Thymus (tissue), 14 donors: ENCODE measurements at places on chromosomes 2 and 18.

GRCh38 chr2:23320058-23320457 lies 64.9 kb upstream of the KLHL29 start:
- no peaks in the 10 kb centered on the region for H3K4me1 ChIP-seq
- no peaks in the 10 kb centered on the region for H3K36me3 ChIP-seq

DNA sequence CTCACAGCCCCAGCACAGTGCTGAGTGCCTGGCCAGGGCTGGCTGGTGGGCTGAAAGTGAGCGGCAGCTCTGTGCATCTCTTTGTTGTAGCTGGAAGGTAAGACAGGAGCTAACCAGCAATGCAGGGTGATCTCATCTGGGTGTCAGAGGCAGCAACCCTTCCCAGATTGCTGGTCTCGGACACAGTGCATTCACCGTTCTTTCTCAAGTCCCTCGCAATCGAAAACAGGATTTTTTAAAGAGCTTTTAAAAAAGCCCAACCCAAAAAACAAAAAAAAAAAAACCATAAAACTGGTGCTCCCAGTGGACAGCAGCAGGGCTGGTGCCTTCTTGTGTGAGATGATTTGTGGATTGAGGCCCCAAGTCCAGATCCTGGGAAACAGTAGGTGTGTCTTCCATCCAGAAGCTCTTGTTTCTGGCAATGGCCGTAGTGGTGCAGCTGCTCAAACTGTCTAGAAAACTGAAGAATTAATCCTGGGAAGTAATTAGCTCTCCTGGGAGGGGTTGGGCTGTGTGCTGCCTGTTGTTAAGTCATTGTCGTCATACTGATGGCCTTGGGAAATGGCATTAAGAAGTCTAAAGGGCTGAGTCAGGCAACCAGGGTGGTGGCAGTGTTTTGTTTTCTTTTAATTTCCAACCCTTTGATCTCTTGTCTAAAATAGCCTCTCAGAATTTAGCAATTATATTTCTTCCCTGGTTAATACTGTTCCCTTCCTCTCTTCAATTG lies 156.7 kb downstream of the KLHL29 start:
- no peaks in the 10 kb centered on the region for H3K4me1 ChIP-seq
- H3K36me3 ChIP-seq, result no peaks in the 10 kb centered on the region
- no peaks in the 10 kb centered on the region for H3K27me3 ChIP-seq
- DNase-seq, result no peak
- no peak overlapping the region for H3K4me3 ChIP-seq
- H3K27ac ChIP-seq, result no peak overlapping the region

DNA sequence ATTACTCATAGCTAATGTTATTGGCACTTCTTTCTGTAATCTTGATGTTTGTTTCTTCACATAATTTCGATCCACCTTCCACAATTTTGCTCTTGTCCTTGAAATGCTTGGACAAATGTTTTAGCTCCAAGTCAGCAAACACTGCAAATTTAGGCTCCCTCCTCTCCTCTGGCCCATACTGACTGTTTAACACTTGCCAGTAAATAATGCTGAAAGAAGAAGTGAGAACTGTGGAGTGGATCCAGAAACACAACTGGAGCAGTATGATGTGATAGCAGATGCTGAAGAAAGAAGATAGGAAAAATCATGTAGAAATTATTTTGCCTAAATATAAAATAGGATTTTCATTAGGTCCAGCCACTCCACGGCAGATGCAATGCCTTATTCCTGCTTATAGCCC lies 415.0 kb upstream of the GYPC start:
- H3K27ac ChIP-seq, result no peak overlapping the region
- H3K4me3 ChIP-seq, result no peak overlapping the region
- H3K36me3 ChIP-seq, result no peaks in the 10 kb centered on the region

GRCh38 chr2:108575132-108575966 lies 41.1 kb downstream of the LIMS1 start:
- no peaks in the 10 kb centered on the region for H3K36me3 ChIP-seq
- no peaks in the 10 kb centered on the region for H3K27me3 ChIP-seq
- no peak overlapping the region for H3K4me3 ChIP-seq
- peak overlapping the region; percentile 69 for H3K27ac ChIP-seq
- peaks cover 3% of the 10 kb centered on the region for H3K4me1 ChIP-seq

- DNase-seq, result no peak
- no peaks in the 10 kb centered on the region for H3K36me3 ChIP-seq
- H3K4me3 ChIP-seq, result no peak overlapping the region
- H3K27ac ChIP-seq, result no peak overlapping the region
These were observed 43.1 kb downstream of the HPCAL1 start for GRCh38 chr2:10345813-10346212.
